Cardiac septum (tissue), 1 donor: ENCODE measurements at places on chromosomes 5 and 9. TPM values are rescaled to one million over a fixed set of nuclear protein-coding genes. Genes with fewer than 3 reads are reported as not detected.

GRCh38 chr9:99811172-99811571, 10.5 kb upstream of the NR4A3 start:
- DNase-seq: no peak

Gene NKD2
- total RNA-seq: 3.6 TPM

Gene DIMT1
- 18.0 TPM for total RNA-seq

DNA sequence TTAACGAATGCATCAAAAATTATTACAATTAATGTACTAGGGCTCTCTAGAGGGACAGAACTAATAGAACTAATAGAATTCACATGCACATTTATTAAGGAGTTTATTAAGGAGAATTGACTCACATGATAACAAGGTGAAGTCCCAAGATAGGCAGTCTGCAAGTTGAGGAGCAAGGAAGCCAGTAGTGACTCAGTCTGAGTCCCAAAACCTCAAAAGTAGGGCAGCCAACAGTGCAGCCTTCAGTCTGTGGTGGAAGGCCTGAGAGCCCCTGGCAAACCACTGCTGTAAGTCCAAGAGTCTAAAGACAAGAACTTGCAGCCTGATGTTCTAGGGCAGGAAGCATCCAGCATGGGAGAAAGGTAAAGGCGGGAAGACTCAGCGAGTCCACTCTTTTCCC, 633.8 kb downstream of the SEMA5A start:
- DNase-seq: no peak

DNA sequence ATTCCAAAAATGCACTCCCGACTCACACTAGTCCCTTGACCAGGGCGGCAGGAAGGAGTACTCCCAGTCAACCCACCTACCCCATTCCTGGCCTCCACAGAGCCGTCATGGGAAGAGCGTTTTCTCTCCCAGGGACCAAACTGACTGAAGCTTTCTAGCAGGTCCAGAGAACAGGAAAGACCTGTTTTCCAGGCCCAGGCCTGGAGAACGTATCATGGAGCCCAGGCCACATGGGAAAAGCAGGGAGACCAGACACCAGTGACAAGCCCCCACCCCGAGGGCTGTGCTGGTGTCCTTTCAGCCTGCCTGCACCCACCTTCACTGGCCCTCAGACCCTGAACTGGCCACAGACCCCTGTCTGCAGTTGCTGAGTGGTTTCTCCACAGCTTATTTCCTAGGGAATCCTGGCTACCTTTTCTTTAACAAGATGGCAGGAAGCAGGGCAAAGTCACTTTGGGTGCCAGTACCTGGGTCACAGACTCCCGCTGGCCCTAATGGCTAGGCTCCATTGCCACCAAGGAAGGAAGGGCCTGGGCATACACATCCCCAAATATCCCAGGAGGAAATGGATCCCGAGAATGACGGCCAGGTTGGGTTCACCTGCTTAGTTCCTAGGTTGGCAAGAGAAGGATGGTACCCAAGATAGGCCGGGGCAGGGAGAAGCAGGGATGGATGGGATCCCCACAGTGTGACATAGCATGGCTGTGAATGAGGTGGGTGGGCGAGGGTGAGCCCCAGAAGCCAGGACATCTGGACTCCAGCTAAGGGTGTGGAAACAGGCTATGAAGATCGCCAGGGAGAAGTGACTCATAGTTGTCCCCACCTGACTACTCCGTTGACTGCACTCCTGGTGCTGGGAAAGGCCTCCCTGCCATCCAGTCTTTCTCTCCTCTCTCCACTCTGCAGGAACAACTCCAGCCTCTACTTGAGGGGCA, 12.2 kb downstream of the CCNI2 start:
- no peak for DNase-seq

DNA sequence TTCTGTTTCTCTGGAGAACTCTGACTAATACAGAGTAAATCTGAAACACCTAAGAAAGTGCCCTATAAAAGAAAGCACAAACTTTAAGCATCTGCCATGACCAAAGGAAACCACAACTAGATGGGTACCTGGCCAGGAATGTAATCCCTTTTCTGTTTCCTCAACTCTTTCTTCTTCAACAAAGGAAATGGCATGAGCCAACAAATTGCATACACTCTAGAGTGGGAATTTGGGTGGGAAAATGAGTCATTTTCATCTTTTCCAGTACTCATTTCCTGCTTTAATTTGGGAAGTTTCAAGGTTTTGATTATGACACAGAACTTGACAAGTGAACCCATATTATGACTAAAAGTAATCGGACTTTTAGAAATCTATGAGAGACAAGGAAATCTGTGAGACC, 349.2 kb upstream of the RORB start:
- DNase-seq: no peak

GRCh38 chr9:76203373-76203772, 190.9 kb downstream of the RFK start:
- DNase-seq: no peak

GRCh38 chr9:36939655-36940499, 94.2 kb downstream of the PAX5 start:
- no peak for DNase-seq

Gene C9orf152
- total RNA-seq: not detected

DNA sequence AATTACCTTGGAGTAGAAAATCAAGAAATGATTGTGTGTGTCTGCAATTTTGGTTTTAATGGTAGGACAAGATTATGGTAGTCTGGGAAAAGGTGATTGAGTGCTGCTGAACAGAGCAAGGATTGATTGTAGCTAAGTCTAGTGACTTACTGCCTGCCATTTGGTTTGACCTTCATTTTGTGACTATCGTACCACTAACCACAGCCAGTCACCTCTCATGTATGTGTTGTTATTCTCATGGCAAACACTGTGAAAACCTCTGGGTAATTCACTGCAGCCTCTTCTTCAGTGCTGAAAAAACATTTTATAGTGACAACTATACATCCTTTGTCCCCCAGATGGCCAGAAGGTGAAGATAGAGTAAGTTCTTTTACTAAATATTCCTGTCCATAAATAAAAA, 37.5 kb downstream of the CTNNA1 start:
- DNase-seq: no peak

Gene PCDHB6
- total RNA-seq: 0.57 TPM

Gene IL5
- total RNA-seq: not detected

GRCh38 chr9:114895521-114895991, 34.8 kb downstream of the TNFSF8 start:
- DNase-seq: no peak

Gene ADAMTSL1
- total RNA-seq: 2.1 TPM

Gene FSTL4
- total RNA-seq: not detected

Gene PCDHA9
- total RNA-seq: 0.03 TPM

- DNase-seq: no peak
Measured at GRCh38 chr5:65041296-65042158, 272.8 kb downstream of the CWC27 start.

DNA sequence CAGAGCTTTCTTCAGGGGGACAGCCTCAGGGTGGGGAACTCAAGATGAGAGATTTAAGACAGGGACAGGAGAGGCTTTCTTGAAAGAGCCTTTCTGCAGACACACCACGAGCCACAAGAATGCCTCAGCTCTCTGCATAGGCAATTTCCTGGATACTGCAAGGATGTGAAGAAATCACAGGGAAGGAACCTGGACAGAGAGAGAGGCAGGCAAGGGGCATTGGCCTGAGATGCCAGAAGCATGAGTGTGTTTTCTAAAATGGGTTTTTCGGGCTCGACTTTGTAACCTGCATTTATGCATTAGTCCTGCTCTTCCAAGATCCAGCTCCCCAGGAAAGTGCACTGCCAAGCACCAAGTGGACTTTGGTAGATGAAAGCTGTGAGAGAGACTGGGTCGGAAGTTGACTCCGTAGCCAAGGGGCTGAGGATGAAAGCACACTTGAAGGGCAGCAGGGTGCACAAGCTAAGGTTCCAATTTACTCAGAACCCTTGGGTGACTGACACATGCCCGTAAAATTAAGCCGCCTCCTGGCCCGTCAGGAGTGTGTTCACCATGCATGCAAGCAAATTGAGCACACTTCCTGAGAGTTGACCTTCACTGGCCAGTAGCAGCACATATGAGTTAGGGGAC, 90.9 kb downstream of the CFAP90 start:
- no peak for DNase-seq

GRCh38 chr5:154211641-154212390, 21.3 kb downstream of the GALNT10 start:
- no peak for DNase-seq

Gene PCDHGC4
- 5.8 TPM for total RNA-seq

DNA sequence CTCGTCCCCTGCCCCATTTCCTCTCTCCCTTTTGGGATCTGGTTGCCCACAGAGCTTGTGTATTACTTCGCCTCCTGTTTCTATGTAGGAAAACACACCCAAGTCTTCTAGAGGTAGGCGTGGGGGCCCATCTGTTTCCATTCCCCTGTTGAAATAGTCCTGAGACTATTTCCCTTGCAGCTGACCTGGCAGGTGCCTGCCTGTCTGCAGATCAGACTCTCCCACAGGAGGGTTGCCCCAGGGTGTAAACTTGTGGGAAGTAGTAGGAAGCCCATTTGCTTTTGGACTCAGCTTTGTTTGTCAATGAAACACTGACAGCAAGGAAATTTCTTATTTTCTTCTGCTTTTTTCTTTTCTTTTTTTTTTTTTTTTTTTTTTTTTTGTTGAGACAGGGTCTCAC, 16.3 kb upstream of the GARNL3 start:
- no peak for DNase-seq

DNA sequence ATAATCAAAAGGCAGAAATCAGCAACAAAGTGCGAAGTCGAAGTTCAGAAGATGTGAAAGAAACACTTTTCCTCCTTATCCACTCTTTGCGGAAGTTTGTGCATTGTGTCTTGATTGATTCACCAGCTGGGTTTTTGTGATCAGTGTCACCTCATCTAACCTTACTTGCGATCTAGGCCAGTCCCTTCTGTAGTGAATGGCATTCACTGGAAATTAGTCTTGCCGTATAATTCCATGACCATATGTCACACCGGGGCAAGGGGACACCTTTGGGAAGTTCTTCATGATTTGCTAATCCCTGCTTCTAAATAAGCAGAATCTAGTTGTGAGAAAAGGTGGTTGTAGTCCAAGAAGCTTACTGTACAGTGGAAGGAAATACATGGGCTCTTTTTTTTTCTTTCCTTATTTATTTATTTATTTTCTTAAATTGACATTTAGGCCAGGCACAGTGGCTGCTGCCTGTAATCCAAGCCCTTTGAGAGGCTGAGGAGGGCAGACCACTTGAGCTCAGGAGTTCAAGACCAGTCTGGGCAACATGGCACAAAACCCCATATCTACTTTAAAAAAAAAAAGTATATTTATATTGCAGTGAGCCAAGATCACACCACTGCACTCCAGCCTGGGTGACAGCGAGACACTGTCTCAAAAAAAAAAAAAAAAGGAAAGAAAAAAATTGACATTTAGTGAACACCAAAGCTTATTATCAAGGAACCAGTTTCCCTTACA, 7.8 kb downstream of the RAI14 start:
- DNase-seq: no peak

DNA sequence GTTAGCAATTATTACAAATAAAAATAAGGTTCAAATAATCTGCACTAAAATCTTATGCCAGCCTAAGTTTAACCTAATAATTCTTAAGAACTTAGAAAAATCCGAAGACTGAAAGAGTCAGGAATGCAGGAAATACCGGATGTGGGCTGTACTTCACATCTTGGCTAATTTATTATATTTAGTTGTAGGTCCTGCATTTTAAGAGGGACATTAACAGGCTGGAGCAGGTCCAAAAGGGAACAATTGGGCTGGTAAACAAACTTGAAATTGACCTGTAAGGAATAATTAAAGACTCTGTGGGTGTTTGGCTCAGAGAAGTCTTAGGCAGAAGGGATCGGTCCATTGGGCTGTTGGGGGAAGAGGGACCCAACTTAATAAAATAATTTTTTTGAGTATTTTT, 18.4 kb downstream of the GLRA1 start:
- DNase-seq: no peak

Gene CTSV
- not detected for total RNA-seq

DNA sequence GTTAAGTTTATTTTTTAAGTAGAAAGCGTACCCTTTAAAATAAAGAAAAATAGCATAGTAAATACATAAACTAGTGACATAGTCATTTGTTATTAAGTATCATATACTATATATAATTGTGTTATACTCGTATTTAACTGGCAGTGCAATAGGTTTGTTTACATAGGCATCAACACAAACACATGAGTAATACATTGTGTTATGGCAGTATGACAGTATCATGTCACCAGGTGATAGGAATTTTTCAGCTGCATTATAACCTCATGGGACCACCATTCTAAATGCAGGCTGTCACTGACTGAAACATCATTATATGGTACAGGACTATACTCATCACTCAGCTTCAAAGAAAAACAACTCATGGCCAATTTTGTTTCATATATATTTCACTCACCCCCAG, 8.4 kb upstream of the RIC1 start:
- no peak for DNase-seq

DNA sequence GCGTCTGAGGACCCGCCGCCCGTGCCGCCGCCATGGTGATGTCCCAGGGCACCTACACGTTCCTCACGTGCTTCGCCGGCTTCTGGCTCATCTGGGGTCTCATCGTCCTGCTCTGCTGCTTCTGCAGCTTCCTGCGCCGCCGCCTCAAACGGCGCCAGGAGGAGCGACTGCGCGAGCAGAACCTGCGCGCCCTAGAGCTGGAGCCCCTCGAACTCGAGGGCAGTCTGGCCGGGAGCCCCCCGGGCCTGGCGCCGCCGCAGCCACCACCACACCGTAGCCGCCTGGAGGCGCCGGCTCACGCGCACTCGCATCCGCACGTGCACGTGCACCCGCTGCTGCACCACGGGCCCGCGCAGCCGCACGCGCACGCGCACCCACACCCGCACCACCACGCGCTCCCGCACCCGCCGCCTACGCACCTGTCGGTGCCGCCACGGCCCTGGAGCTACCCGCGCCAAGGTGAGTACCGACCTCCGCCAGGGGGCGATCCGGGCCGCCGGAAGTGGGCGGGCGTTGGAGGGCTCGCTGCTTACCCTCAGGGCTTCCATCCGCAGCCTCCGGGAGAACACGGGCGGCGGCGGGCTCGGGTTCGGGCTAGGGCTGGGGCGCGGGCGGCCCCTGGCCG, 8.5 kb downstream of the PRR7 start:
- peak; percentile 89 for DNase-seq

DNA sequence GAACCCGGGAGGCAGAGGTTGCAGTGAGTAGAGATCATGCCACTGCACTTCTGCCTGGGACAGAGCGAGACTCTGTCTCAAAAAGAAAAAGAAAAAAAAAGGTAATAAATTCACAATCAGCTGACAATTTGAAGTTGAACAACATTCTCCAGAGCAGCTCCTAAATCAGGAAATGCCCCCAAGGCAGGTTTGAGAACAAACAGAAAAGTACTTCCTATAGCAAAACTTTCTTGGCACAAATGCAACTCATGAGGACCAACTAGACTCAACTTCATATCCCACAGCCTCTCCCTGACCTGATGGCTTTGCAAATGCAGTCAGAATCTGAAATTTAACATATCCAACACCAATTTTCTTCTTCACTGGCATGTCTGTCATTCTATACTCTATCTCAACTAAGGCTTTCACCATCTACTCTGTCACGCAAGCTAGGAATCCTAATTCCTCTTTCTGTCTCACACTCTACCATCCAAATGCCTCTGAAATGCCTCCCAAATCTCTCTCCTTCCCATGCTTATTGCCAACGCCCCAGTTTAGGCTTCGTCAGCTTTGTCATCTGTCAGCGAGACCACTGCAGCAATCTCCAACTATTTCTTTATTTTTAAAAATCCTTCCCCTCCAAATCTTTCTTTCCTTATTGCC, 113.3 kb downstream of the MAPKAP1 start:
- DNase-seq: no peak

- DNase-seq: no peak
Measured at GRCh38 chr9:2859776-2860379, 16.0 kb upstream of the PUM3 start.
